ENCODE measurements at places on chromosomes 1 and 21.

- no peaks in the 10 kb centered on the region for H3K27me3 ChIP-seq
- no peak overlapping the region for H3K27ac ChIP-seq
- peaks cover 5% of the 10 kb centered on the region for H3K4me1 ChIP-seq
- peaks cover 13% of the 10 kb centered on the region for H3K36me3 ChIP-seq
- DNase-seq: no peak
Observed at GRCh38 chr21:25895565-25896205, 160.9 kb downstream of the GABPA start.

DNA sequence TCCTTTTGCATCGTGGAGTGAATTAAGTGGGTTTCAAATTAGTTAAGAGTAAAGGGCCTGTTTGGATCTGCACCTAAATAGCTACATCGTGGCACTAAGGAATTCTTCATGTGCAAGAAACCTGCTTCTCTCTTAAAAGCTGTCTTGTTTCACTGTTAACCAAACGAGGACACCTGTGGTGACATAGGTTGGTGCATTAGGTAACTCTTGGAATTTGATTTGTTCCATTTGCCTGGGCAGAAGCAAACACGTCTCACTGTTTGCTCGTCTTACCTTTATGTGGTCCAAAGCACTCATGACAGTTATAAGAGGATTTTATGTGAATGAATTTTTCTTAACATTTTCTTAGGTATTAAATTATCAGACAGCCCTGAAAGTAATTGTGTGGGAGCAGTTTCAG, 60.9 kb downstream of the PRDM2 start:
- H3K4me3 ChIP-seq: no peak overlapping the region
- H3K4me1 ChIP-seq: peaks cover 93% of the 10 kb centered on the region
- no peaks in the 10 kb centered on the region for H3K27me3 ChIP-seq
- DNase-seq: no peak

DNA sequence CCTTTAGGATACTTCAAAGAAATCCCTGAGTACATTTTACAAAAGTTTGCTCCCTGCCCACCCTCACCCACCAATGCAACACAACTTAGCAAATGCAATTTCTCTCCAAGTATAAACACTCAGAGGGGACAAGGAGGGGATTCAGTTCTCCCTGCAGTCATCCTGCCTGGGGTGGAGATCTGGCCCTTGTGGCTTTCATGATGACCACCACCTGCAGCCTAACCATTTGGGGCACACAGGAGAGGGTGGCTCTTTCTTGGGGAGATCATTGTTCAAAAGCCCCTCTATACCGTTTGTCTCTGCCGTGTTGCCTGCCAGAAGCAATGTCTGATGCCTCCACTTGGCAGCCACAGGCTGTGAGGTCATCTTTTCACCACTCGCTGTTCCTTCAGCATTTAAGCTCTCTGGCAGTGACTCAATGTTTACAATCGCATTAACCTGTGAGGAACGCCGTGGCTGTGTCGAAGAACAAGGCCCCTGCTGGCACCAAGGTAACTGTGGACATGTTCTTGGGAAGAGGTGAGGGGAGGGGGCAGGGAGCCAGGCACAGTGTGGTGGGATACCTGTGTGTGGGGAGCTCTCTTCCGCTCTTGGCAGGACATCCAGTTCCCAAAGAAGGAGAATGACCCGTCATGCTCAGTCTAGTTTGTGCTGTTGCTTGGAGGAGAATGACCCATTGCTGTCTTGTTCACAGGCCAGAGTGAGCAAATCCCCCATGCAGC, 103.9 kb upstream of the DUSP10 start:
- no peak for DNase-seq
- H3K27me3 ChIP-seq: no peaks in the 10 kb centered on the region
- H3K4me3 ChIP-seq: no peak overlapping the region
- H3K4me1 ChIP-seq: peaks cover 6% of the 10 kb centered on the region
- no peak overlapping the region for H3K27ac ChIP-seq

DNA sequence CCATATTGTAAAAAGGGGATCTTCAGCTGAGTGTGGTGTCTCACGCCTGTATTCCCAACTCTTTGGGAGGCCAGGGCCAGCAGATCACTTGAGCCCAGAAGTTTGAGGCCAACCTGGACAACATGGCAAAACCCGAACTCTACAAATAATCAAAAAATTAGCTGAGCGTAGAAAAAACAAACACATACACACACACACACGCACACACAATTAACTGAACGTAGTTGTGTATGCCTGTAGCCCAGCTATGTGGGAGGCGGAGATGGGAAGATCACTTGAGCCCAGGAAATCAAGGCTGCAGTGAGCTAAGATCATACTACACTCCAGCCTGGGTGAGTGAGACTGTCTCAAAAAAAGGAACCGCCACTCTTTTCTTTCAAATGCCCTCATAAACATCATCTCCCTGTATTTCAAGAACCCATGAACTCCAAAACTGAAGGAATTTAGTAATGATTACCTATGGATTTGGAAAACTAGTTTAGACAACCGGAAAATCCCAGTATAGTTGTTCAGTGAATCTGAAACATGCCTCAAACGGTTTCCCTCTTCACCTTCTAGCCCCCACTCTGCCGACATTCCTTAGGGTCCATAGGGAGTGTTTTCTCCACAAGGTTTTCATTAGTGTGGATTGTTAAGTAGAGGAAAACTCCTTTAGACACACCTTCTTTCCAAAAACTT, 4.5 kb downstream of the TXNIP start:
- H3K36me3 ChIP-seq: peaks cover 43% of the 10 kb centered on the region
- H3K27me3 ChIP-seq: no peaks in the 10 kb centered on the region
- no peak overlapping the region for H3K4me3 ChIP-seq

DNA sequence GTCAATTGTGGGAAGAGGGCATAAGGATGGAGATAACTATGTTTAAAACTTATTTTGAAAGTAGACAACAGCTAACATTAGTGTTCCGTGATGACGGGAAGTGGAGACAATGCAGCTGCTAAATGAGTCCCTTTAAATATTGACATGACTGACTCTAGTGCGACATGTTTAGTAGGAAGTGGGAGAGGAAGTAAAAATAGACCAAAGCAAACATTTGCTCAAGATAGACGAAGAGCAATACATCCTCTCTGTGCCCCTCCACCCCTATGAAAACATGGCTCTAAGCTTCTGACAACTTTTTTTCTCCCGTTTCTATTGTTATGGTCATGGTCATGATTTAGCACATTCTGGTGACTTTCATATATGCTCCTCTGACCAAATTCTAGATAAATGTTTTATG, 60.0 kb upstream of the HMCN1 start:
- peak overlapping the region; percentile 9 for H3K27ac ChIP-seq
- no peak for DNase-seq
- H3K4me1 ChIP-seq: peaks cover 31% of the 10 kb centered on the region

- no peak overlapping the region for H3K27ac ChIP-seq
- H3K27me3 ChIP-seq: no peaks in the 10 kb centered on the region
- no peak overlapping the region for H3K4me3 ChIP-seq
- H3K36me3 ChIP-seq: no peaks in the 10 kb centered on the region
- no peaks in the 10 kb centered on the region for H3K4me1 ChIP-seq
- DNase-seq: no peak
Observed at GRCh38 chr1:111730706-111731105, 8.5 kb downstream of the INKA2 start.

DNA sequence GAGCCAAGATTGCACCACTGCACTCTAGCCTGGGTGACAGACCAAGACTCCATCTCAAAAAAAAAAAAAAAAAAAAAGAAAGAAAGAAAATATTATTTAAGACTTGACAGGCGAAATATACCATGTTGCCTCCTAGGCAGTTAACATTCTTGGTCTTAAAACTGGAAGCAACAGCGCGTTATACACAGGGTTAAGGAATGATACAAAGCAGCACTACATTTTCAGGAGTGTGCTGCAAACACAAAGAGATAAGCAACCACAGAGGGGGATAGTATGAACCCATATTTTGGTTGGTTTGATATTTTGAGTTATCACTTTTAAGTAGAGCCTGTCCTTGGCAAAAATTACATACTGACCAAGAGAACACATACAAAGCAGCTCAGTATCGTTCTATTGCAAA, 25.1 kb downstream of the USP24 start:
- no peaks in the 10 kb centered on the region for H3K27me3 ChIP-seq
- no peak overlapping the region for H3K27ac ChIP-seq
- H3K4me3 ChIP-seq: no peak overlapping the region
- DNase-seq: no peak

DNA sequence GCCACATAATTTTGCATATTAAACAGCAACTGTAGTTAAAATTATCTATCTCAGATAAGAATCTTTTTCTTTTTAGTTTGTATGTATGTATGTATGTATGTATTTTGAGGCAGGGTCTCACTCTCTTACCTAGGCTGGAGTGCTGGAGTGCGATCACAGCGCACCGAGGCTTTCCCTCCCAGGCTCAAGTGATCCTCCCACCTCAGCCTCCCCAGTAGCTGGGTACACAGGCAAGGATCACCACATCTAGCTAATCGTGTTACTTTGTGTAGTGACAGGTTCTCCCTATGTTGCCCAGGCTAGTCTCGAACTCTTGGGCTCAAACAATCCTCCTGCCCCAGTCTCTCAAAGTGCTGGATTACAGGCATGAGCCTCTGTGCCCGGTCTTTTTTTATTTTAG, 30.5 kb upstream of the PUM1 start:
- H3K4me3 ChIP-seq: no peak overlapping the region
- no peaks in the 10 kb centered on the region for H3K36me3 ChIP-seq
- peaks cover 4% of the 10 kb centered on the region for H3K27me3 ChIP-seq
- DNase-seq: no peak

DNA sequence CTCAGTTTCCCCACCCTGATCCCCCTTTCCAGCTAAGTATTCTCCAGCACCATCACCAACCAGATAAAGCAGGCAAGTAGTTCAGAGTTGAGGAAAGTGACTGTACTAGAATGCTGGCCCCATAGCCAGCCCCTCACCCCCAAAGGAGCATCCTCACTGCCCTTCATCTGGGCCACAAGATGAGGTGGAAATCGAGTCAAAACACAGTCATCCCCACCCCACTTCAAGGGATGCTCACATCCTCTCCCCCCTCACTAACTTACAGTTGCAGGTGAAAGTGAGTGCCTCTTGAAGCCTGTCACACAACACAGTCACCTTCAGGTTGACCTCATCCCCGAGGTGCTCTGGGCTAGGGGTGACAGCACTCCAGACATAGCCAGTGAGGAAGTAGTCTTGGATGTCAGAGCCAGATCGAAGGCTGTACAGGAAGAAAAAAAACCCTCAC, 30.4 kb downstream of the PIK3C2B start:
- H3K4me1 ChIP-seq: peaks cover 75% of the 10 kb centered on the region
- DNase-seq: no peak
- peak overlapping the region; percentile 6 for H3K4me3 ChIP-seq
- H3K27me3 ChIP-seq: no peaks in the 10 kb centered on the region
- peaks cover 21% of the 10 kb centered on the region for H3K36me3 ChIP-seq
- H3K27ac ChIP-seq: peak overlapping the region; percentile 79

GRCh38 chr1:185404907-185405568, 88.0 kb upstream of the IVNS1ABP start:
- H3K36me3 ChIP-seq: no peaks in the 10 kb centered on the region
- DNase-seq: no peak

DNA sequence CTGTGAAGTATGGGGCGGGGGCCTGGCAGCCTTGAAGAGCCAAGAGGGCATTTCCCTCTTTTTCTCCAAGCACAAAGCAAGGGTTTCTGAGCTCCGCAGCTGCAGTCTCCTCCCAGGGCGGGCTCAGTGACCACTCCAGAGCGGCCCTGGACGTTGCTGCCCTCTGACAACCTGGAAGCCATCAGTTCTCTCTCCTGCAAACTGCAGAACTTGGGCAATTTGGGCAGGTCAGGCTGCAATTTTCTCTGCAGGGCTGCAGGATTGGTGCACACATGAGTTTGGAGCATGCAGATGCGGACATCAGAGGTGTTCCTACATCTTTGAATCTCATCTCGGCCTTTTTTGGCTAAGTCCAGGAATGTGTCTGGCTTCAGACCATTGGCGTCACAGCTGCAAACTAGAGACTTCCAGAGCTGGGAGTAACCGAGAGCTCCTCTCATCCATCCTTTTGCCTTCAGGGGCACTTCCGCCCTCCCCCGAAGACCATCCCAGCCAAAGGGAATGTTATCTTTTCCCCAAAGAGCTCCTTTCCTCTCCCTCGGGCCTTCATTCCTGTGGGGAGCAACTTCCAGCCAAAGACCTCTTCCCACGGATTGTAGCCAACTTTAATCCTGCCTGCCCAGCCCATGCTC, 139.6 kb upstream of the WNT4 start:
- no peaks in the 10 kb centered on the region for H3K4me1 ChIP-seq
- H3K27ac ChIP-seq: no peak overlapping the region
- no peak for DNase-seq
- no peaks in the 10 kb centered on the region for H3K36me3 ChIP-seq

DNA sequence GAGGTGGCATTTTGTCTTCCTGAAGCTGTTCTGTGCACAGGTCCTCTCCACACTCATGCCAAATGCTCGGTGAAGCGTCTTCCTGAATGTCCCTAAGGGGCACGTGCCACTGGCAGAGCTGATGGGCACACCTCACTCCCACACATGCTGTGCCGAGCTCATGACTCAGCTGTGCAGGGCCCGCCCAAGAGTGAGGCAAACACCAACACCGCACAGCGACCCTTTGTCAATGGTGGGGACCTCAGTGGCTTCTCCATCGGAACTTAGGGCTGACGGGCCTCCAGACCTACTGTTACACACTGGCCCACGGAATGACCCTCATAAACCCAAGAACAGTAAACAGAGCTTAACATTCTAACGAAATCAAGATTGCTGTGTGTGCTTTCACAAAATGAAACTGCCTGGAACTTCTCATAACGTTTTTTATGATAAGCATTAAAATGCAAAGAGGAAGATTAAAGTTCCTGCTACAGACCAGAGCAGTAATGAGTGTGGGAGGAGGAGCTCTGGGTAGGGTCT, 89.3 kb downstream of the SIM2 start:
- peaks cover 11% of the 10 kb centered on the region for H3K36me3 ChIP-seq
- H3K4me1 ChIP-seq: no peaks in the 10 kb centered on the region
- no peak overlapping the region for H3K4me3 ChIP-seq
- H3K27ac ChIP-seq: no peak overlapping the region
- DNase-seq: no peak

DNA sequence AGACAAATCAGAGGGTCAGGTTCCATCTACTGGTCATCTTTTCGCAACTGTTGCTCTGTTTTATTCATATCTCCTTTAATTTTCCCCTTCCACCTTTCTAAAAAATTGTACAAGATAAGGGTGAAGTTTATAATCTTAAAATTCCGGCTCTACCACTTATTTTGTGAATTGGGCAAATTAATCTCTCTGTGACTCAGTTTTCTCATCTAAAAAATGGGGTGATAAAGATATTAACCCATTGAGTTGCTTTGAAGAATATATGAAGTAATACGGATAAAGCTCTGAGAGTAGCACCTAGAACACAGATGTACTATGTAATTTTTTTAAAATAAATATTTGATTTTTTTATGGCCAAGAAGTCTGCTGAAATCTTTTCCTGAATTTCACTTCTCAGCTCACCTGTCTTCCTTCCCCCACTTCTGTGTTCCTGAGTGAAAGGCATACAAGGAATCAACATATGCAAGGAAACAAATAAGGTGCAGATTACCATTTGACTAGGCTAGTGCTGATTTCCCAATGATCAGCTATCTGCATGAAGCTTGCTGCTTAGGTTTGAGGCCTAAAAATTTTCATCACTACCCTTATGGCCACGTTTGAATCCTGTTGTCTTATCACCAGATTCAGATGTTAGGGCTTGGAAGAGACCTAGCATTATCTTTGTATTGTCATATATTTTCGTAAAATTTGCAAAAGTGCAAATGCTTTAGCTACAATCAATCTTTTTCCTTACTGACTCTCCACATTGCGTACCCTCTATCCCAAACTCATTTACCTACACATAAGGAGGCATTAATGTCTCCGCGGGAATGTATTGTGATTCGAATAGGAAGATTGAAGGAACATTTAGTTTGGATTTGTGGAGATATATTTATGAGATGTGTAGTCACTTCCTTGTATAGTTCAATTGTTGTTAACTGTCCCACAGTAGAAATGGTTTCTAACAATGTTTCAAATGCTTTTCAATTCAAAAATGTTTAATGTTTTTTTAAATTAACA, 718.3 kb upstream of the PTBP2 start:
- H3K27ac ChIP-seq: no peak overlapping the region
- no peaks in the 10 kb centered on the region for H3K36me3 ChIP-seq

Data from activated naive CD8-positive, alpha-beta T cell treated with anti-CD3 and anti-CD28 coated beads, Interleukin-2, amount 50 U/mL, for 24 hours (primary cell).